ENCODE measurements at places on chromosomes 1 and 21.

- no peak for ATAC-seq
These were observed 23.1 kb upstream of the TRAF3IP3 start for GRCh38 chr1:209732725-209733124.

GRCh38 chr1:49597436-49597835 lies 426.3 kb downstream of the AGBL4 start:
- ATAC-seq, result no peak

DNA sequence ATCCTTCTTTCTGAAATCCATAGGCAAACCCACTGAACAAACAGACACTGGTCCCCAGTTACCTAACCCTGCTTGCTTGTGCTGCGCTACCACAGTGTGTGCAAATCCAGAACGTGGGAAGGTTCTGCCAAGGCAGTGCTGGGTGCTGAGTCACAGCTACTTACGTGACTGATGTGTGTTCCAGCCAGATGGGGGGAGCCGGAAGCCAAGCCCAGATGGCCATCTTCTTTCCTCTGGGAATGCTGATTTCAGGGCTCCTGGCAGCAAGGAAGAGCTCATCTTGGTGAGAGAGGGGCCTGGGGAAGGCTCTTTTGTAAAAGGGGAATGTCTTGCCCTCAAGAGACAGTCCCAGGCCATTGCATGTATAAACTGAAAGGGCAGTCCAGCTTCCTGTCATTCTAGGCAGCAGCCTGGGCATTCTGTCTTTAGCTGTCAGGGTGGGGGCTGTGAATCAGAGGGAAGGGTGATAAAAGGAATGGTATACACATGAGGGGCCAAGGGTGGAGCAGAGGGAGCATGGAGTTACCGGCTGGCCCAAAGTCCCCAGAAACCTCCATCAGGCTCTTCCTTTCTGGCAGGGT lies 54.1 kb downstream of the CD46 start:
- peak; percentile 92 for ATAC-seq

GRCh38 chr1:222979561-222979960 lies 163.5 kb downstream of the TLR5 start:
- ATAC-seq, result no peak

GRCh38 chr1:99811747-99812146 lies 38.4 kb upstream of the AGL start:
- ATAC-seq, result no peak

DNA sequence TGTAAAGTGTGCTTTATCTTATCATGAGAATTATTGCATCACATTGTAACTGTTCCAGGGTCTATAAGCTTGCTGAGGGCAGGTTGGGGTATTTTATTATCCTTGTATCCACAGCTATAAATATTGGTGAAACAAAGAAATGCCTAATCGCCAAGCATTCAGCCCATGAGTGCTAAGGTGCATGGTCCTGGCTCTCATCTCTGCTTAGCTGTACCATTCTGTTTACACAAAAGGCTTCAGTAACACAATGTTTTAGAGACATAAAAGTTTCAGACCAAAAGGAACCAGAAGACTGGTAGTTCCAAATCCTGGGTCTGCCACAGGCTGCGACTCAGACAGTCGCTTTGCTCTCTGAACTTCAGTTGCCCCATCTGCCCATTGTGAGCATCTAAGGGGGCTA lies 99.6 kb upstream of the C8B start:
- ATAC-seq, result no peak

DNA sequence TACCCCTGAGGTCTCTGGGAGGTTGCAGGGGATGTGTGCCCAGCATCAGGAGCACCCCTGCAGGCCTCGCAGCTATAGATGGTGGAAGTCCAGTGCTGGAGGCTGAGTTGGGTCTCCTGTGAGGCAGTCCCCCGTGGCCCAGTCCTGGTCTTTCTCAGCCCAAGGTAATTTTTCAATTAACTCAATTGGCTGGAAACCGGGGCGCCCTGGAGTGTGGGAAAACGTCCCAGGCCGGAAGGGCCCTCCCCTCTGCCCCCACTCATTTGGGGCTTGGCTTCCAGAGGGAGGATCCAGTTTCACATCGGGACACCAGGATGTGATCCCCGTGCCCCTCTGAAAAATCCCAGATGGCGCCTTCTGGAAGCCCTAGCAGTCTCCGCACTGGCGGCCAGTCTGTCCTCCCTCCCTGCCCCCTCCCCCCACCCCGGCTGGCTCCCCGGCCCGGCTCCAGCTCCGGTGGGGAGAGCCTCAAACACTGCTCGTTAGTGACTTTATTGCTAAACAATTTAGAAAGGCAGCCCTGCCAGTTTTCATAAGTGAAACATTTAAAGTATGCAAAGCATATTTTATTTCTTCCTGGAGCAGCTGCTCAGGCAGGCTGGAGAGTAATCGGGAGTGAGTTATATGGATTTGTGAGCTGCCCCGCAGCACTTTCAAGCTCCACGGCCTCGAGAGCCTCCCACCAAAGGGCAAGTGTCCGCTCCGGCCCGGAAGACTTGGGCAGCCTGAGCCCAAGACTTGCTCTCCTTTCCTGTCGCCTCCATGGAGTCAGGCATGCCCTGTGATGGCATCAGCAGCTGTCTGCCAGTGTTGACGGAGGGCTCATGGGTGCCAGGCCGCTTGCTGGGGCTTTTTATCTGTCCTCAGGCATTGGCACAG lies 208.2 kb upstream of the TMEM51 start:
- peak; percentile 80 for ATAC-seq

GRCh38 chr1:37513795-37514349 lies 694 bp downstream of the MEAF6 start:
- peak; percentile 13 for ATAC-seq

GRCh38 chr21:31910074-31910470 lies 37.3 kb downstream of the HUNK start:
- no peak for ATAC-seq

GRCh38 chr21:45607021-45607908 lies 36.3 kb upstream of the PCBP3 start:
- ATAC-seq, result peak; percentile 23

DNA sequence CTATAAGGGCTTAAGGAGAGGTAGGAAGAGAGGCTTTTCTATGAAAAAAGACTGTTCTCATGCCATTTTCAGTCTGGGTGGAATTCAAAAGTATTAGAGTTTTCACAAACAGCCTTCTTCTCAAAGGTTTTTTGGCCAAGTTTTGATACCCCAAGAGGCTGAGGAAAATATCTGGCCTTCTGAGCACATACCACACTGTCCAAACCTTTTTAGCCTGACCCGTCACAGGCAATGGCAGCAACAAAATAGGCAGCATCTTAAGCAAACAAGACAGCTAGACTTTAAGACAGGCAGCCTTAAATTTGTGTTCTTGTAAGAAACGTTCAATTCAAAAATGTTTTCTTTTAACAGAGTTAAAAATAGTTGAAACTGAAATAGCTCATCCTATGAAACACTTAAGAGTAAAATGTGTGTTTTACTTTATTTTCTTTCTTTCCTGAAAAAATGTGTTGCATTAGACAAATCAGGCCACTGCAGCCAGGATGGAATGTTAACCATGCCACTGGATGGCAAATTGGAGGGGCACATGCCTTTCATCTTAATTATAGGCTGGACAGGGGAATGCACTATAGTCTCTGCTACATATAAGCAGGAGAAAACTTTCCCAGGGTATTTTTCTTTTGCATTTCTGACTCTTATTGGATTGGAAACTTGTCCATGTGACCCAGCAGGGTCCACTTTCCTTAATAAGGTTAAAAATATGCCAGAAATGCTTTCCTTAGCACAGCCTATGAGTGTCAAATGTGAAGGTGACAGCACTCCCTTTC lies 315.0 kb downstream of the TGFB2 start:
- ATAC-seq, result peak; percentile 84

All from SK-N-SH treated with all-trans-retinoic acid at 6 μM for 48 hours (cell line).